Heart right ventricle (tissue), 16 donors: ENCODE measurements at places on chromosomes 5 and 9. TPM values are rescaled to one million over a fixed set of nuclear protein-coding genes. Genes with fewer than 3 reads are reported as not detected.

The CCNJL gene
- total RNA-seq: 4.7 TPM

The TRIM36 gene
- total RNA-seq: 0.34 TPM

The SPRY4 gene
- 13.7 TPM for total RNA-seq

The PCDHGA2 gene
- total RNA-seq: 13.0 TPM

The PRR7 gene
- total RNA-seq: 0.97 TPM

The FAM221B gene
- not detected for total RNA-seq

The TAF11L10 gene
- not detected for total RNA-seq

The TMEM215 gene
- total RNA-seq: not detected
